ENCODE measurements at places on chromosomes 13 and 19. TPM values are rescaled to one million over a fixed set of nuclear protein-coding genes. Genes with fewer than 3 reads are reported as not detected.

GRCh38 chr19:771332-771785, 20.4 kb downstream of the MISP start:
- peak; percentile 62 for DNase-seq
- H3K27ac ChIP-seq, result no peak overlapping the region
- H3K27me3 ChIP-seq, result no peaks in the 10 kb centered on the region
- no peaks in the 10 kb centered on the region for H3K4me1 ChIP-seq

DNA sequence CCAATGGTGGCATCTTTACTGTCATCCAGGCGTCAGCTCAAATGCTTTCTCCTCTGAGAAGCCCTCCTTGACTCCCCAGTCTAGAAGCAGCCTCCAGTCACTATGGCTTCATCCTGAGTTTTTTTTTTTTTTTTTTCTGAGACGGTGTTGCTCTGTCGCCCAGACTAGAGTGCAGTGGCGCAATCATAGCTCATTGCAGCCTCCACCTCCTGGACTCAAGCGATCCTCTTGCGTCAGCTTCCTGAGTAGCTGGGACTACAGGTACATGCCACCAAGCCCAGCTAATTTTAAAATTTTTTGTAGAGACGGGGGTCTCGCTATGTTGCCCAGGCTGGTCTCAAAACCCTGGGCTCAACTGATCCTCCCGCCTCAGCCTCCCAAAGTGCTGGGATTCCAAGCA, 4.2 kb downstream of the NRTN start:
- no peak for DNase-seq
- H3K4me1 ChIP-seq, result peaks cover 10% of the 10 kb centered on the region
- H3K4me3 ChIP-seq, result no peak overlapping the region
- H3K36me3 ChIP-seq, result no peaks in the 10 kb centered on the region

DNA sequence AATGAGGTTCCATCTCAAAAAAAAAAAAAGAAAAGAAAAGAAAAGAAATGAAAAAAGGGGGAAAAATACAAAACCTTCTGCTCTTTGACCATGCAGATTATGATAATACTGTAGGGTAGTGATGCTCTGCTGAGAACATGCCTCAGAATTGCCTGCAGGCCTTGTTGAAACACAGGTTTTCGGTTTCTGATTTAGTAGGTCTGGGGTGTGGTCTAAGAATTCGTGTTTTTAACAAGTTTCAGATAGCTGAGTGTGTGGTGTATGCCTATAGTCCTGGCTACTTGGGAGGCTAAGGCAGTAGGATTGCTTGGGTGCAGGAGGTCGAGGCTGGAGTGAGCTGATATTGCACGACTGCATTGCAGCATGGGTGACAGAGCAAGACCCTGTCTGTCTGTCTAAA, 14.9 kb upstream of the CYP2B6 start:
- H3K36me3 ChIP-seq, result no peaks in the 10 kb centered on the region
- H3K4me1 ChIP-seq, result no peaks in the 10 kb centered on the region
- H3K27me3 ChIP-seq, result no peaks in the 10 kb centered on the region
- no peak overlapping the region for H3K4me3 ChIP-seq

ZNF69 gene
- 62.4 TPM for total RNA-seq

- no peak overlapping the region for H3K4me3 ChIP-seq
- H3K36me3 ChIP-seq, result no peaks in the 10 kb centered on the region
- H3K27me3 ChIP-seq, result peaks cover 7% of the 10 kb centered on the region
Observed at GRCh38 chr19:53892301-53892980, 10.4 kb downstream of the PRKCG start.

DNA sequence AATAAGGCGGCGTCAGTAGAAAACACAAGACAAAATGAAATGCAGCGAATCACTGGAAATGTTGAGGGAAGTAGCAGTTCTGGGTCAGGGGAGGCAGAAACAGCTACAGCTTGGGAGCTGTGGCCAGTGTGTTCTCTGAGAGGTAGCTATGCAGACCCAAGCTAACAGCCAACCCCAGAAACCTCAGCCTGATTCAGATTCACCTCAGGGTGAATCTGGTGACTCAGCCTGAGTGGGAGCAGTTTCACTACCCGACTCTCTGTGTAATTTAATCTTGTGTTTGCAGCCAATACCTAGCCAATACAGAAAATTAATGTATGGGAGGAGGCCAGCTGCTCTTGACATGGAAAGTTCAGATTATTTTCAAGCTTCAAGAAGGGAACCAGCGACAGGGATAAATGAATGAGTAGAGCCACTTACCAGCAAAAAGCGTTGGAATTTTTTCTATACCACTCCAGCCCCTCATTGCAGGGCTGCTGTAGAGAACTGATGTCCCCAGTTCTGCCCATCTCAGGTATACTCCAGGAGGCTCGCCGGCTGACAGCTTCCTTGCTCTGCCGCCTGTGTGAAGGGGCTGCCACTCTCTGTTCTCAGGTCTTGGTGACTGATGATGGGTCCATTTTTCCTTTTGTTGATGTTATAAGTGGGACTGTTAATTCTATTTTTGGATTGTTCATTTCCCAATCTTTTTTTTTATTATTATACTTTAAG, 8.9 kb downstream of the IGFL3 start:
- no peaks in the 10 kb centered on the region for H3K4me1 ChIP-seq
- H3K4me3 ChIP-seq, result no peak overlapping the region
- no peak for DNase-seq

DNA sequence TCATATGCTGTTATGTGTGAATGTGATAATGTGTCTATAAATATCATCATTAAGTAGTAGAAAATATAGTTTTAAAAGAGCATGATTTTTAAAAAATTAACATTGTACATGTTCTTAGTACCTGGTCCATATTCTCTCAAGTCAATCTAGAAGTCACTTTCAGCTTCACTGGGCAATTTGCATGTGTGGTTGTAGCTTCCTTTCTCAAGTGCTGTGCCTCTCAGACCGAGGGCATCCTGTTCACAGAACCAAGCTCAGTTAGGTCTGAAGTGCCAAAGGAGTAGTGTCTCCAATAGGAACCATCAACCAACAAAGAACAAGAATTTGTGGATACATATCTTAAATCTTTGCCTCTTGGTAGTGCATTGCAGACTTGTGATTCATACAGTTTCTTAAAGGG, 541.8 kb upstream of the SLC10A2 start:
- no peak overlapping the region for H3K4me3 ChIP-seq
- no peaks in the 10 kb centered on the region for H3K36me3 ChIP-seq
- DNase-seq, result no peak
- no peaks in the 10 kb centered on the region for H3K27me3 ChIP-seq
- no peaks in the 10 kb centered on the region for H3K4me1 ChIP-seq

ZNF813 gene
- 24.3 TPM for total RNA-seq

OR1M1 gene
- not detected for total RNA-seq

- no peaks in the 10 kb centered on the region for H3K4me1 ChIP-seq
- H3K27ac ChIP-seq, result no peak overlapping the region
- peak; percentile 84 for DNase-seq
- no peaks in the 10 kb centered on the region for H3K27me3 ChIP-seq
- H3K36me3 ChIP-seq, result no peaks in the 10 kb centered on the region
Observed at GRCh38 chr13:22915442-22916082, 265.2 kb upstream of the SGCG start.

CXCL17 gene
- total RNA-seq, result 0.12 TPM

DNA sequence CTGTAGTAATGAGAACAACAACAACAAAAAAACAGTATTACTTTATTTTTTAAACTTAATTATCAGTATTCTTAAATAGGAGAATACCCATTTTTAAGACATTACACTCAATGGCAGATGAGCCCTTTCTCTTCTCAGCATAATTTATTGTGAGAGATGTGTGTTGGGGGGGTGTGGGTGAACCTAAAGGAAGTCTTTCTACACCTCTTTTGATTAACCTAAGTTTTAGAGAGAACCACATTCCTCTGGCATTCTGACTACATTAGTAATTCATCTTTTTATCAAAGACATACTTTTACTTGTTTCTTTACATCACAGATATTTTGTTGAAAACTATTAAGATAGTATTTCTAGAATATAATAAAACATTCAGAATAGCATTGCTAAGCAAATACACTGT, 890.9 kb downstream of the PCDH9 start:
- H3K4me3 ChIP-seq, result no peak overlapping the region
- no peak overlapping the region for H3K27ac ChIP-seq
- H3K36me3 ChIP-seq, result no peaks in the 10 kb centered on the region
- DNase-seq, result no peak

- H3K4me3 ChIP-seq, result no peak overlapping the region
- no peaks in the 10 kb centered on the region for H3K36me3 ChIP-seq
- H3K4me1 ChIP-seq, result no peaks in the 10 kb centered on the region
- no peak for DNase-seq
- H3K27me3 ChIP-seq, result no peaks in the 10 kb centered on the region
Observed at GRCh38 chr13:60275208-60275607, 111.5 kb upstream of the DIAPH3 start.

- H3K4me3 ChIP-seq, result no peak overlapping the region
- H3K27me3 ChIP-seq, result no peaks in the 10 kb centered on the region
- H3K4me1 ChIP-seq, result peaks cover 21% of the 10 kb centered on the region
Observed at GRCh38 chr13:30017880-30018279, 167.5 kb upstream of the UBL3 start.

DNA sequence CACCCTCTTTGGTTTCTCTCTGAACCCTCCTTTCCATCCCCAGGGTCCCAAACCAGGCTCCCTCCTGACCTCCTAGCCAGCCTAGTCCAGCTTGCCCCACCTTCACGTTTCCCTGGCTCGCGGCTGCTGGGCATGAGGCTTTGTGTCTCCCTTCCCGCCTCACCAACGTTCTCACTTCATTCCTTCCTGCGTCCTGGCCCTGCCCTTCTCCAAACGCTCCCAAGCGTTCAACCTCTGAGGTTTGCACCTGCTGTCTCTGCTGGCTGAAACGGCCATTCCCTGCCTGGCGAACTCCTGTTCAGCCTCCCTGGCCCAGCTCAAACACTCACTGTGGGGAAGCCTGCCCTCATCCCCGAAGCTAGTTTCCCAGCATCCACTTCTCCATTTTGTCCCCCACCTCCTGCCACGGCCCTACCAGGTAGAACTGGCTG, 12.4 kb downstream of the EPS8L1 start:
- H3K27me3 ChIP-seq, result peaks cover 33% of the 10 kb centered on the region
- H3K36me3 ChIP-seq, result no peaks in the 10 kb centered on the region
- no peak overlapping the region for H3K27ac ChIP-seq
- no peak for DNase-seq
- H3K4me3 ChIP-seq, result peak overlapping the region; percentile 68
- H3K4me1 ChIP-seq, result peaks cover 29% of the 10 kb centered on the region

DNA sequence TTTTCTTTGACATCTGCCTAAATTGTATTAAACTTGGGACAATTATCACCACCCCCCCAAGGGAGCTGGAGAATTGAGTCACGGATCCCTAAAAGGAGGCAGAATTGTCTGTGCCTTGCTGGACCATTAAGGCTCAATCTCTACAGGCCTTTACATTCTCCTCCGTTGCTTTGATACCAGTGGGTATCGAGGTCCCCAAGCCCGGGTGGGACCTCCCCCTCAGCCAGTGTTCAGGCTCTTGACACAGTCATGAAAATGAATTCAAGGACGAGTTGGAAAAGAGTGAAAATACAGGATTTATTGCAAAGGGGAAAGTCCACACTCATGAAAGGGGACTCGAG, 5.6 kb downstream of the PPP1R15A start:
- no peak overlapping the region for H3K27ac ChIP-seq
- H3K4me3 ChIP-seq, result no peak overlapping the region
- no peak for DNase-seq

DNA sequence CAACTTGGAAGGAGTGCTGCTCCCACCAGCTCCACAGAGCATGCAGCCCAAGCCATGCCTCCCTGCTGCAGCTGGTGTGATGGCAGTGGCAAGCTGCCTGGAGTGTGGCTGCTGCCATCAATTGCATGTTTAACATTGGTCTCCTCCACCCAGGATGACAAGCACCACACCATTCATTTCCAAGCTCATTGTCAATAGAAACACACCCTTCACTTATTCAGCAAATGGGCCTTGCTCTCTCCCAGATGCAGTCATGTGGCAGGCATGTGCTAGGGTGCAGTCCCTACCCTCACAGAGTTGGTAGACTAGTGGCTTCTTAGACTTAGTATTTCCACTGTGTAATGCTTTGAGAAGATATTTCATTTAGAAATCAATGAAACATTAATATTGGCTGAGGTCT, 70.8 kb upstream of the FGF14 start:
- no peak overlapping the region for H3K4me3 ChIP-seq
- no peak for DNase-seq
- H3K27ac ChIP-seq, result no peak overlapping the region
- H3K36me3 ChIP-seq, result no peaks in the 10 kb centered on the region
- no peaks in the 10 kb centered on the region for H3K4me1 ChIP-seq
- no peaks in the 10 kb centered on the region for H3K27me3 ChIP-seq

DNA sequence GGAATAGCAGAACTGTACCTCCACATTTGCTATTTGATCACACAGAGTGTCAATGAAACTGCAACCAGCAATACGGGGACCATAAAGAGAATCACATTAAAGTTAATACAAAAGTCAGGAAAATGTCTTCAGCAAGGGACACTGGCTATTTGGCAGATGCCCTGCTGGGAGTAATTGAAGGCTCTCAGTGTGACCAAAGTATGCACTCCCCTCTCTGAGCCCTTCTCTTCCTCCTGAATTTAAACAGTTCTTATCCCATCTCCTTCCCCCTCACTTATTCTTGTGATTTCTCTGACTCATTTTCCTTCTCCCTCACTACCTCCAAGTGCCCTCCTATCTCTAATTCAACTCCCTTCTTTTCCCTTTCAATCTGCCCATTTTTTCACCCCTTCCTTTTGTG, 117.7 kb downstream of the ENOX1 start:
- no peak overlapping the region for H3K4me3 ChIP-seq
- peaks cover 59% of the 10 kb centered on the region for H3K4me1 ChIP-seq
- no peaks in the 10 kb centered on the region for H3K27me3 ChIP-seq
- H3K36me3 ChIP-seq, result no peaks in the 10 kb centered on the region

DNA sequence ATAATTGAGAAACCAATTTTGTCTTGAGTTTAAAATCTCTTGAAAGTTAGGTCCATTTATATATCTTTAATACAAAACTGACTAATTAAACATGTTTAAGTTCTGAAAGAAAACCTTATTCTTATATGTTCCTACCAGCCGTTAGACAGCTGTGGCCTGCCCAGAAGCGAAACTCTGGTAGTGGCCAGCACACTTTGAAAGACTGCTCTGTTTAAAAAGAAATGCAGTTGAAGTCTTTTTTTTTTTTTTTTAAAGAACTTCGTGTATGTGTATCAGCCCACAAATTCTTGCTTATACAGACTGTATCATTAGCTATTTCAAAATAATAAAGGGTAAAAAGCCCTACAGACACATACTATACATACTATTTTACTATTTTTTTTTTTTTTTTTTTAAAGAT, 34.0 kb downstream of the KCTD4 start:
- H3K27ac ChIP-seq, result no peak overlapping the region
- no peaks in the 10 kb centered on the region for H3K36me3 ChIP-seq

- H3K4me3 ChIP-seq, result no peak overlapping the region
Observed at GRCh38 chr19:2923510-2923909, 21.3 kb downstream of the ZNF77 start.

SCN1B gene
- total RNA-seq, result 3.9 TPM

NCR1 gene
- not detected for total RNA-seq

GRCh38 chr13:95115525-95115924, 185.7 kb downstream of the ABCC4 start:
- H3K27ac ChIP-seq, result peak overlapping the region; percentile 90
- peaks cover 54% of the 10 kb centered on the region for H3K4me1 ChIP-seq
- H3K27me3 ChIP-seq, result no peaks in the 10 kb centered on the region
- H3K4me3 ChIP-seq, result no peak overlapping the region

GRCh38 chr19:34664168-34664567, 12.8 kb downstream of the SCGB2B2 start:
- no peak overlapping the region for H3K4me3 ChIP-seq
- H3K4me1 ChIP-seq, result peaks cover 4% of the 10 kb centered on the region
- no peak overlapping the region for H3K27ac ChIP-seq

GRCh38 chr13:50128428-50128931, 113.2 kb downstream of the KCNRG start:
- H3K4me1 ChIP-seq, result peaks cover 52% of the 10 kb centered on the region
- H3K36me3 ChIP-seq, result no peaks in the 10 kb centered on the region
- H3K4me3 ChIP-seq, result peak overlapping the region; percentile 78
- DNase-seq, result peak; percentile 58

- H3K27me3 ChIP-seq, result no peaks in the 10 kb centered on the region
- H3K36me3 ChIP-seq, result no peaks in the 10 kb centered on the region
- H3K27ac ChIP-seq, result no peak overlapping the region
- no peak overlapping the region for H3K4me3 ChIP-seq
Observed at GRCh38 chr13:59133903-59134302, 1029.8 kb downstream of the DIAPH3 start.

All from neural progenitor cell (in vitro differentiated cells).